ENCODE measurements at places on chromosomes 3 and 15.

GRCh38 chr3:72152551-72153476, 367.9 kb upstream of the PROK2 start:
- DNase-seq = peak; percentile 92

DNA sequence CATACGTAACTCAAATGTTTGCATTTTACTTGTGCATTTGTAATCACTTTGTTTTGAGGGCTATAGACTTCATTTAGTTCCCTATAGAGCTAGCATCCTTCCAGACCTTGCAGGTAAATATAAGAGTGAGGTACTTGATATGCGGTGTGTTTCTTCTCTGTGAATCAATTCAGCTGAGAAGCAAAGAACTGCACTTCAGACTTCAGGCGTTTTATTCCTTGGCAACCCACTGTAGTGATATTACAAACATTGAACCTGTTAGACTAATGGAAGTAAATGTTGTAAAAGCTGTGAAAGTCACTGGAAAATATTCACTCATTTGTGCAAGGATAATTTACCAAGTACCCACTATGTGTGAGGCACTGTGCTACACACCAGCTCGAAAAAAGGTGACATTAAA, 94.1 kb upstream of the CHL1 start:
- no peak for DNase-seq

DNA sequence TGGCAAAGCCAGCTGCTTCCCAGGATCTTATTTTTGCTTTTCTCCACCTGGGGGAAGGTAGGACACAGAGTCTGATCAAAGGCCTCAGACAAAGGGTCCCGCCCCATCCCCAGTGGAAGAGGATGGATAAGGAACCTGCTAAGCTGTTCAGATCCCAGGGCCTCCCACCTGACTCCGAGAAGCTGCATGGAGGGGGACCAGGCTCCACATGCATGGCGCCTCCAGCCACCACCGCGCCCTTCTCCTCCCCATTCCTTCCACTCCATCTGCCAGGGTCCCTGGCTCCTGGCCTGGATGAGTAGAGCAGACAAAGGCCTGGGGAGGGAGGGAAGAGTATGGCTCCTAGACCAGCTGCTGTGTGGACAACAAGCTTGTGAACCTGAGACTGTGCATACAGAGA, 20.0 kb upstream of the CRABP1 start:
- DNase-seq = no peak

DNA sequence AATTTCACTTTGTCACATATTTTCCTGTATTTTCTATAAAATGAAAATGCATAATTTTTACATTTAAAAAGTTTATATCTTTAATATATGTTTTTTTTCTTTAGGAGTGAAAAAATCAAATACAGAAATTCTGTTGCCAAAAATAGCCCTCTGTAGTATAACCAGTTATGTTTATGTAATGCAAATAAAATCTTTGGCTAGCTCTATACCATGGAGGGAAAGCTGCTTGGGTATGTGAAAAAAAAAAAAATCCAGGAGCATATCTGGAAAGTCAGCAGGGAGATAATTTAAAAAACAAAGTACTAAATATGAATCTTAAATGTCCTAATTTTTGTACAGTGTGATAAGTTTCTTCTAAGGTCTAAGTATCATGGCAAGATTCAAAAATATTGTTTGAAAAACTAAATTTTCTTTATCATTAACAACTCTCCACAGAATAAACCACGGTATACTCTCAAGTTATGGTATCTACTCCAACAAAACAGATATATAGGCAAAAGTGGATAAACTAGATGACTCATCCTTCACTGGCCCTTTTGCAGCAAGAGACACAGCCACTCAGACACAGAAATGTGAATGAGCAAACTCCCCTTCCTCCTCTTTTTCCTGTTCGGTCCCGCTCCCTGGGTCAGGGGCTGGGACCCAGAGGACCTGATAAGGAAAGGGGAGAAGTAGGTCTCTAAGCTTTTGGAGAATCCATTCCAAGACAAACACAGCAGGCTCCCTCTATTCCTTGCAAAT, 66.6 kb downstream of the PDZRN3 start:
- DNase-seq = peak; percentile 43

GRCh38 chr15:48925714-48926223, 38.0 kb downstream of the SHC4 start:
- DNase-seq = peak; percentile 90

- DNase-seq = no peak
Measured at GRCh38 chr3:10946526-10946925, 46.0 kb upstream of the SLC6A1 start.

DNA sequence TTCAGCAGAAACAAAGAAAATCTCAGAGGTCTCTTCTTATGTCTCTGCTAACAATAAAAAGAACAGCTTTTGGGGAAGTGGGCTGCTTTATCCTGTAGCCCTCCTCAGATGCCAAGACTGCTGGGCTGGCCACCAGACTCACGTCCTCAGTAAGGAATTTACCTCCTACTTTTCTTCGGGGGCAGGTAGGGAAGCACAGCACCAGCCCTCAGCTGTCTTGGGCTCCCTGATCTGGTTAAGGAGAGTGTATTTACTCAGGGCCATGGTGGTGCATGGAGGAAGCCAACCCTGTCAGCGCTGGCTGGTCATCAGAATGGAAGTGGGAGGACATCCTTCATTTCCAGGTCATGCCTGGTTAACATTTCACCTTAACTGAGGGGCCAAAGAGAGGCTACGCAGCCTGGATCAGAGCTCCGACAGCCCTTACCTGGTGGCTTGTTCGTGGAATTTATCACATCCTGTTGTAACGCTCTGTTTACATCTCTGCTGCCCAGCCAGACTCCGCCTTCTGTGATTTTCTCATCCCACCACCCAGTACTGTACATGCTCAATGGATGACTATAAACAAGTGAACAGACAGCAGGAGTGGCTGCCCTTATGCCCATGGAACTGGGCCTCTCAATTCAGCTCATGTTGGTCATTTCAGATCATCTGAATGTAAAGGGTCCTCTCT, 108.3 kb downstream of the IGF2BP2 start:
- no peak for DNase-seq

DNA sequence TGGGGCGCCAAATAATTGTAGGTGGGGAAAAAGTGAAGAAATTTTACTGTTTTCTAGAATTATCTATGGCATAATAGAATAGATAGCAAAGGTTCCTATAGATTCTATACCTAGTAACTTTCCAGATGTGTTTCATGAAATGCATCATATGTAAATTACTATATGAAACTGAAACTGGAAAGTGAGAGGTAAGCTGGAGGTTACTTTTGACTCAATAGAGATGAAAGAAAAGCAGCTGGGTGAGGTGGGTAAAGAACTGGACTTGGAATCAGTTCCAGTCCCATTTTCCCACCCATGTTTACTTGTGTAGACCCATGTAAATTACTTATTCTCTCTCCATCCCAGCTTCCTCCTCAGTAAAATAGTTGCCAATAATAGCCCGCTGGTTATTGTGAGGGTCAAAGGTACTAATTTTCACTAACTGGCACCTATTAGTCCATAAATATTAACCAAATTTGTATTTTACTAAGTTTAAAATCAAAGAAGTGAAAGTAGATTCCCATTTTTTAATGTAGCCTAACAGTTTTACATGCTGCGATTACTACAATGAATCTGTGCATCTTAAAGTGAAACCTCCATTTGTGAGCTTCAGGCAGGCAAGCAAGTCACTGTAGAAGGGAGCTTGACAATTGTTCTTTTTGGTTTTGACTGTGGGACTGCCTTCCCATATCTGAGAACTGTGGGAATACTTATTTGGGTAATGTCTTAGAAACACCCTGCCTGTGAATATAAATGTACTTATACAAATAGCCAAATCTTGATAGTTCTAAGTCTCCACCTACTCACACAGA, 312.1 kb downstream of the SLC9A9 start:
- DNase-seq = no peak

DNA sequence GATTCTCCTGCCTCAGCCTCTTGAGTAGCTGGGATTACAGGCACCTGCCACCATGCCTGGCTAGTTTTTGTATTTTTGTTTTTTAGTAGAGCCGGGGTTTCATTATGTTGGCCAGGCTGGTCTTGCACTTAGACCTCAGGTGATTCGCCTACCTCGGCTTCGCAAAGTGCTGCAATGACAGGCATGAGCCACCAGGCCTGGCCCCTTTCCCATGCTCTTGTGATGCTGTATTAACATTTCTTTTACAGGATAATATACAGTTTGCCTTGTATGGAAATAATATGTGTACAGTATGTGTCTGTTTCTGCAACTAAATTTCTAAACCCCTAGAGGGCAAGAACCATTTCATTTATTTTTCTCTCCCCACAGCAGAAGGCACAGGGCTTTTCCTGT, 37.8 kb downstream of the SCG5 start:
- DNase-seq = no peak

GRCh38 chr15:71716990-71717389, 93.4 kb upstream of the NR2E3 start:
- DNase-seq = peak; percentile 63

DNA sequence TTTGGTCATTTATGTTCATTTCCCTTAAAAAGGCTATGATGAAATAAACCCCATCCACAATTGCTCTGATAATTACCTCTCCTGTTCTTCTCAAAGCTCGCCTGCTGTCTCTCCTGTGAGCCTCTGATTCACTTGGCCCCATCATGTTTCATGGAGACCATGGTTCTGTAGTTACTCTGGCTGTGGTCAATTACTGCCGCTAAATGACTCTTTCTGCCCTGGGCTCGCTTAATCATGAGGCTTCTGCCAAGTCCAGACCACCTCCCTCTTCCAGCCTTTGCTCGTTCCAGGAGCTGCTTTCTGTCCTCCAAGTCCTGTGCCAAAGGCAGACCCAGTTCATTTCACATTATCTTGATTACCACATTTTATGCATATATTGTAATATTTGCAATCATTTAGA, 91.9 kb downstream of the THSD4 start:
- no peak for DNase-seq

- DNase-seq = no peak
Measured at GRCh38 chr3:56557831-56558170, 826 bp downstream of the CCDC66 start.

DNA sequence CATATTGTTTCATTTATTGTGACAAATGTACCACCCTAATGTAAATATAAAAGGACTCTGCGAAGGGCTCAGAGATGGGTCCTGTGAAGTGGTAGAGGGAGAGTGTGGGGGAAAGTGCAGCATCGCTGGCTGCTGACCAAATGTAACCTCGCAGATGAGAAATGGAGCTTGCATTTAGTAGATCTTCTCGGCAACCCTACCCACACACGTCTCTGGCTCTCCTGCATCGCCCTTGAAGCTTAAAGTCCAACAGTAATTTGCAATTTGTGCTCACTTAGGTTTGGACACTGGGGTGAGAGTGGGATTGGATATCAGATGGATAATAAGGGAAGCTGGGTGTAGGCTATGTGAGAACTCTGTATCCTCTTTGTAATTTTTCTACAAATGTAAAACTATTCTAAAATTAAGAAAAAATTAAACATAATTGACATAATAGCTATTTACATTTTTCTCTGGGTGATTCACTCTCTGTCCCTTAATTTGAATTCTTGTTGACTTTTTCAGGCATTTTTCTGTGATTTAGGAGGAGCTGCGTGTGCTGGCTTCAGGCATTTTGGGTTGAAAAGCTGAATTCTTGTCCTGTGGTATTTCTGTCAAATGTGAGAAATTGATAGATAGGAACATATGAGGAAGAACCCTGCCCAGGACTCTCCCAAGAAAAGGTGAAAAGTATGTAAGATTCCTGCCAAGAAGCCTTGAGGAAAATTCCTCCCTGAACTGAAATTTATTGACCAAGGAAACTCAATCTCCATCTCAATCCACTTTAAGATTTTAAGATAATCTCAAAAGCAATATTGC, 524.7 kb upstream of the MCTP2 start:
- DNase-seq = no peak

GRCh38 chr3:14150491-14151230, 25.8 kb downstream of the TMEM43 start:
- no peak for DNase-seq

- peak; percentile 46 for DNase-seq
Measured at GRCh38 chr3:39038165-39038564, 13.6 kb downstream of the SCN11A start.

GRCh38 chr3:1272546-1273265, 179.9 kb downstream of the CNTN6 start:
- no peak for DNase-seq

- DNase-seq = no peak
Measured at GRCh38 chr3:4754180-4755086, 224.8 kb upstream of the BHLHE40 start.

DNA sequence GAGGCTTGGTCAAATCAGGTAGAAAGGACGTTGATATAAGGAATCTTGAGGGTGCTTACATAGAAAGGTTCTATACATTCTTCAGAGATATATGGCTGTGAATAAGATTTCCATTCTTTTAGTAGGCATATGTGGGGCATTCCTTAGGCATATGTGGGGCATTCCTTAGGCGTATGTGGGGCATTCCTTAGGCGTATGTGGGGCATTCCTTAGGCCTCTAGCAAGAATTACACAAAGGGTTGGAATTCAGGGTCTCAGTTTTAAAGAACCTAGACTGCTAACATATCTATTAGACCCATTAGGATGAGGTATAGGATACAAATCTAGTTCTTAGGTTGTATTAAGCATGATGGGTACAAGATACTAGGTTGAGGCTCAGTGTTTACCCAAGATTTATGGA, 607.8 kb downstream of the SI start:
- no peak for DNase-seq

- DNase-seq = peak; percentile 32
Measured at GRCh38 chr3:171404376-171404967, 55.7 kb downstream of the TNIK start.

DNA sequence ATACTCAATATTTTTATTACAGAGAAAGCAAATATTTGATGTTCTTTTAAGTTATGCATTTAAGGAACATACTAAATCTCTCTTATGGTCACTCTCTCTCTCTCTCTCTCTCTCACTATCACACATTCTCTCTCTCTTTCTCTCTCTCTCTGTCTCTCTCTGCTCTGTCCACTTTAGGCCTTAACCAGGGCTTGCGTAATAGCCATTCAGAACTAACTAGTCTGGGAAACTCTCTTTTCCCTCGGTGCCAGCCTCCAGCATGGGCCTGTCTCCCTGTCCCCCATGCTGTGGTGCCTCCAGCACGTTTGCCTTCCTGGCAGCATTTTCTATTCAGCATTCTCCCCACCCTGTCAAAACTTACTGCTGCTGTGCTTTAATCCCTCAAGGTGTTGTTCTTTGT, 389.7 kb downstream of the ROBO1 start:
- DNase-seq = no peak

- peak; percentile 55 for DNase-seq
Measured at GRCh38 chr3:104646196-104646595, 720.5 kb upstream of the ALCAM start.

DNA sequence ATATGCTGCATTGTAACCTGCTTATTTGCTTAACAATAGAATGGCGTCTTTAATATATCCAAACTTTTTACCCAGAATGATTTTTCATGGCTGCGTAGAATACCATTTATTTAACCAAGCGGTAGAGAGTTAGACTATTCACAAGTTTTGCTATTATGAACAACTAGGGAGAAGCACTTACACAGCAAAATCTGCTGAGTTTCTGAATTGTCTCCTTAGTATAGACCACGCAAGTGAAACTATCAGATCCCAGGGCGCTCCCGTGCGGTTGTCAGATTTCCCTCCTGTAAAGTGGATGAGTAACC, 12.6 kb upstream of the ADPGK start:
- no peak for DNase-seq

DNA sequence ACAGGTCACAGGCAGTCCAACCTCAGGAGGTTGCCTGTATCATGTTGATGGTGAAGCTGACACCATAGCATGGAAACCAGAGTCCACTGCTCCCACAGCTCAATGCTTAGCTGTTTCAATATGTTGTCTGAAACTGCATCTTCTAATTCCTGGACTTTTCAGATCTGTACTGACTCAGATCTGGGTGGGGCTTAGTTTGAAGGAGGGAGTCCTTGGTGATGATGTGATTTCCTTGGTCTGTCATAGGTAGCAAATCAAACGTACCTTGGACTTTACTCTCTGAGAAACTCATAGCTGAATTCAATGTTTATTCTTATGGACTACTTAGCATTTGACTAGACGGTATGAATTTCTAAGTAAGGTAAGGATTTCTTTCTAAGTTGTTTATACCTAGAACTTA, at the start of gene HHLA2:
TSS of gene HHLA2 (plus strand) at position 310 of the 400 bp plus-strand sequence. CDS start 55,266 bp downstream, outside the sequence.
- DNase-seq = peak; percentile 10
